ENCODE measurements at places on chromosomes 6 and 20. TPM values are rescaled to one million over a fixed set of nuclear protein-coding genes. Genes with fewer than 3 reads are reported as not detected.

PNPLA1 gene
- total RNA-seq: not detected

GPX6 gene
- total RNA-seq: not detected

SLC13A3 gene
- 3.1 TPM for total RNA-seq

TBC1D32 gene
- 13.4 TPM for total RNA-seq

ZNF165 gene
- total RNA-seq: 0.77 TPM

TENT5A gene
- 56.0 TPM for total RNA-seq
